ENCODE measurements at places on chromosomes 6 and 20.

GRCh38 chr6:109001291-109001894 is 93.3 kb downstream of the SESN1 start:
- DNase-seq, result no peak

- no peak for DNase-seq
These were observed 134.0 kb downstream of the GJA10 start for GRCh38 chr6:90028066-90028778.

DNA sequence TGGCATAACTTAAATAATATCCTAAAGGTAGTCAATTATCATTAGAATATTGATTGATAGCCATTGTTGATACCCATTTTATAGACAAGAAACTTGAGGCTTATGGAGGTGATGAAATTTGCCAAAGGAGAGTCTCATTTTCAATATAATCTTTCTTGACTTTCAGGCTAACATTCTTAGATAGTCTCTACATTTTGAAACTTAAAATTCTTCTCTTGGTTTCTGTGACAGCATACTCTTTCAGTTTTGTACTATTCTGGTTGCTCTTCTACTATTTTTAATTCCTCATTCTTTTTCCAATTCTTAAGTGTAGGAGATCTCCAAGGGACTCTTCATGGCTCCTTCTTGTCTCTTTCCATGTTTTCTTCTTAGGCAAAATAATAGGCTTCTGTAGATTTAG is 3.7 kb upstream of the SH3BGRL2 start:
- DNase-seq, result no peak

DNA sequence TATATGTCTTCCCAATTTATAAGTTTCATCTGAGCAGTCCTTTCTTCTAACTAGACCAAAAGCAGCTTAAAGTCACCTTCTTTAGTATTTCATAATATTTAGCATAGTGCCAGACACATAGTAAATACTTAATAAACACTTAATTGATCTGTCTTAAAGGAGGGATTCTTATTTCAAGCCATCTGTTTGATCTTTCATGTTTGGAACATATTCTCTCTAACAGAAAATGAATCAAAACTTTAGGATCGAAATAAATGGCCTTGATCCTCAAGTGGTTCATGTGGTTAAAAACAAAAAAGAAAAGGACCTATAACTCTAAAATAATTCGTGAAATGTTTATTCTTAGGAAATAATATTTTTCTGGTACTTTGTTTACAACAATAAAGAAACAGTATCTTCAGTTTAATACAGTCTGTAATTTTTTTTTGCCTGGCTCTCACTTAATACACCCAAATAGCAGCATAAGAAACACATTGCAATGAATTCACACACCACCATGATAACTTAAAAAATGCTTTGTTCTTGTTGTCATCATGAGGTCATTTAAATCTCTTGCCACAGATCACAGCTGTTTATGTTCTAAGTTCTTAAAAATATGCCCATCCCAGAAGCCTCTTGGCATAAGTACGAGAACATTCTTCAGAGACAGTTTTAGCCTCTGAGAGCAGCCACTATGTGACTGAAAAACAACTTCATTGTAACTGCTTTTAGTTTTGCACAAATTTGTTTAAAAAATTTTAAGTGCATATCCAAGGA is 48.1 kb downstream of the ESF1 start:
- DNase-seq, result no peak

DNA sequence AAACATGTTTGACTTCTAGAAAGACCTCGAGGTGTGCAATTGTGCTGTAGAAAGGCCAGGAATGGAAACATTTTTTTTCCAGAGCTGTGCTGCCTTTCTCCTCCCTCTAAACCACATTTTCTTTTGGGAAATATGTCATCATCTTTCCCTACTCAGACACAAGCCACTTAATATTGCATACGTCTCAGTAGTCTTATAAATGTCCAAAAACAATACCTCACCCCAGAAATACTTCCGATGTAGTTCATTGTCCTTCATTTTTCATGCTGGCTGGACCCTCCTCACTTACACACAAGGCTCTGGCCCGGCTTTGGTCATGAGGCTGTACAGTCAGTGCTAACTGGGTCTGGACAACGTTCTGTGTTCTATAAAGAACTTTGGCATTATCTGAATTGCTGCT is 126.4 kb downstream of the SCML4 start:
- no peak for DNase-seq

DNA sequence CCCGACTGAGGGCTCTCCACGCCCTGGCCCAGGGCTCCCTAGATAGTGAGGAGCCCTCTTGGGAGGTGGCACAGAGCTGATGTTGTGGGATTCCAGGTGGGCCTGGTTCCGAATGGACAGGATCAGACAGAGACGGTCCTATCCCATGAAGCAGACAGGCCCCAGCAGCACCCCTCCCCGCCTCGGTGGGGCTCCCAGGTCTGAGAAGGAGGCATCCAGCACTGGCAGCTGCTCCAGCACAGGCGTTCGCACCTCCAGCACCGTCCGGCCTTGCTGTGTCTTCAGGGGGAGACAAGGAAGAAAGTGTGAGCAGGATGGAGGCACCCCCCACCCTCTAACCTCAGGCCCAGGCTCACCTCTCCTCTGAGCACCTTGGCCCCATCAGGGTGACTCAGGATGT is 28.7 kb downstream of the COL11A2 start:
- DNase-seq, result no peak

- no peak for DNase-seq
These were observed 159.5 kb upstream of the MAFB start for GRCh38 chr20:40848526-40848925.

DNA sequence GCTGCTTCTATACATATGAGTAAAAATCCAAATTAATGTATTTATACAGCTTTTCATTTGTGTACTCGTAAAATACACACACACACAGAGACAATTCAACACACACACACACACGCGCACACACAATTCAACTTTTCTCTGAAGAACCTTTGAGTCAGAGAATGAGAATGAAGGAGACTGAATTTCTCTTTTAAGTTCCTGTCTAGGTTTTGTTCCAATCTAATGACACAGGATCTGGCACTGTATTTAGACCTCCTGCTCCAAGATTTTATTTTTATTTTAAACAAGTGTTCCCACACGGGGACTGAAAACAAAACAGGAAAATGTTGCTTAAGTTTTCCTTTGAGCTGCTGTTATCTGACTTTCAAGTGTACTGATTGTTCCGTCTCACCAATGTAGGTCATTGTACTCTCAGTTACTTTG is 250.8 kb downstream of the LAMA2 start:
- DNase-seq, result no peak

- no peak for DNase-seq
These were observed 15.4 kb downstream of the IGF2R start for GRCh38 chr6:159984268-159984786.

GRCh38 chr6:21149470-21149869 is 444.1 kb upstream of the SOX4 start:
- DNase-seq, result no peak

DNA sequence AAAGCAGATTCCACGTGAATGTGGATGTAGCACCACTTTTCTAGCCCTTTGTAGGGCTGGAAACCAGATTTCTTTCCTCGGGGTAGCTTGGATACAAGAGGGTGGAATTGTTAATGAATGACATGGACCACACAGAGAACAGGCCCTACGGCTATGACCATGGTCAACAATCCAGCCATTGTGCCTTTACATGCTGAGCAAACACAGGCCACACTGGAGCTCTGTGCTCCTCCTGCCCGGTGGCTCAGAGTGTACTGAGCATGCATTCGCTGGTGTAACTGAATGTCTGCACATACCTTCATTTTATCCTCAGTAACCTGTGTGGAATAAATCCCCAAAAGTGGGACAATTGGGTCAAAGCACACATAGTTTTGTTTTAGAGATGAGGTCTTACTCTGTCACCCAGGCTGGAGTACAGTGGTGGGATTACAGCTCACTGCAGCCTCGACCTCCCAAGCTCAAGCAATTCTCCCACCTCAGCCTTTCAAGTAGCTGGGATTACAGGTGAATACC is 32.8 kb downstream of the LRP11 start:
- DNase-seq, result no peak

- no peak for DNase-seq
These were observed 91.7 kb downstream of the GJA10 start for GRCh38 chr6:89985751-89986493.

DNA sequence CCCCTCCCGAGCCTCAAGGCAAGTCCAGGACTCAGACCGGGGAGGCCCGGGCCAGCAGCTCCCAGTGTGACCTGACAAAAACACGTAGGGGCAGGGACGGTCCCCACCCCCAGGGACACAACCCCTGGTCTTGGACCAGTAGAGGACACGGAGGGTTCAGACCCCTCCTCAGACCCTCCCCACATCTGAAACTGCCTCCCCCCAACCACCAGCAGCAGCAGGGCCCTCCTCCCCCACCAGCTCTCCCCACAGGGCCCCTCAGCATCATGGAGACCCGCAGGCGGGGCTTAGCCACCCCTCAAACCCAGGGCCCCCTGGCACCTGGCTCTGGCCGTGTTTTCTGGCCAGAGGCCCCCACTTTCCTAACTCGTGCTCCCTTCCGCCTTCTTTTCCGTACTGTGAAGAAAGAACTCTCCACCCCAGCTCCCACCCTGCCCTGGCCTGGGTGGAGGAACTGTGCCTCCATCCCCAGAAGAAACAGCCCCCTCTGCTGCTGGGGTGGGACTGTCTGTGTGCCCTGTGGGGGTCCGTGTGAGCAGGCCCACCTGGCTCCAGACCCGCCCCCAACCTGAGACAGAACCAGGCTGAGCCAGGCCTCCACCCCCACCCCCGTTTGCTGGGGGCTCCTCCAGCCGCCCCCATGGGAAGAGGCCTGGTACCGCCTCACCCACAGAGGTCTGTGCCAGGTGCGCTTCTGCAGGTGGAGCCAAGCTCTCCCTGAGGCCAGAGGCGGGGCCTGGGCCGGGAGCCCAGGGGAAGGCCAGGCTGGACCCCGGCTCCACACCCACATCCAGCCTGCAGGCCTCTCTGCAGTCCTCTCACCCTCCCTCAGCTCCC is 39.0 kb upstream of the MDFI start:
- no peak for DNase-seq

DNA sequence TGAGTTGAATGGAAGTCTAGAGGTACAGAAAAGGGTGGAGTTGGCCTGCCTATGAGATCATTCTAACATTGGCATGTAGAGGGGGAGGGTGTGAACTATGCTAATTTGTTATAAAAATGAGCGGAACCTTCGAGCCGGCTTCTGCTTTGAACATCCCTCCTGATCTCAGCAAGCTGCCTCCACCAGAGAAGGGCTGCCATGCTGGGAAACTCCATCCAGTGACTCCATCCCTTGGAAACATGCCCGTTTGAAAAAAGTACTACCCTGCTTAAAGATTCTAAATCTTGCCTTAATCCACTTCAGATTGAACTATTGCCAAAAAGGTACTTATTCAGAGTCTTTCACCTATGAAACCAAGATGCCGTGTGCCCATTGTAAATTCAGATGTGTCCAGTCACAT is 43.6 kb upstream of the TMEM170B start:
- no peak for DNase-seq

DNA sequence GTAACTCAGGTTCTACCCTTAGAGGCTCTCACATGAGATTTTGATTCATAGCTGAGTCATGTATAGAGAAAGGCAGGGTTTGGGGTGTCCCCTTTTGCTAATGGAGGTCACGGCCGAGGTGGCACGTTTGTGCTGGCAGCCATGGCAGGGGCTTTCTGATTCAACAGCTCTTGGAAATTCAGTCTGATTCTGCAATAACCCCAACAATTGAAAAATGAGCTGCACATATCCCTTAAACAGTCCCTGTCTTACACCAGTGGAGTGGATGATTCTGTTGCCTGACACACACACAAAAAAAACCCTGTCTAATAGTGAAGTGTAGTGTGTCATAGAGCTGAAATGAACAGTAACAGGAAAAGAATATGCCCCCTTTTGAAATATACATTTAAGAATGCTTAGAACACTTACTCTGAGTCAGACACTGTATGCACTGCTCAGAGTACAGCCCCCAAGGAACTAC is 40.4 kb upstream of the ARG1 start:
- no peak for DNase-seq

DNA sequence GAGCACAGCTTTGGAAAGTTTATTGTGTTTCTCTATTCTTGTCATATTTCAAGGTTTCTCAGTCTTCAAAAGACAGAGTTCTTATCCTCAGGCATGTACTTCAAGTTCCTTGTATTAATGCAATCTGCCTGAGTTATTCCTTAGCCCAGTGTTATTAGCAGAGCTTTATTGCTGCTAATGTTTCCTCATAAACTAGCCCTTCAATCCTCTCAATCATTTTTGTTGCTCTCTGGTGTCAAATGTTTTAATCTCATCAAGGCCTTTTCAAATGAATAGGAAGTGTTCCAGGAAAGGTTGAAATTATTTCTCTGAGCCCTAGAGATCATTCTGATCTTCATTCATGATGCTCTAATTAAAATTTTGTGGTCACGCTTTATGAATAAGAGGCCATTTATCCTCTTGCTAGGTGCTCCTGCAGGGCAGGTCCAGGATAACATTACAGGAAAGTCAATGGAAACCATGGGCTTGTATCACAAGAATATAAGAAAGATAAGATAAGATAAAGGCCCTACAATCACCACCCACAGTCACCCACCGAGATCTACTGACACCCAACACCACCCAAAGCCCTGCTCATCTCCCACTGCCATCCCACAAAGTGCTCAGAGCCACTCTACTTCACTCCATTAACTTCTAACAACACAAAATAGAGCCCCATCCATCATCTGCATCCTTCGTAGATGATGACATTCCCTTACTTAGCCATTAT is 125.9 kb downstream of the COL9A1 start:
- DNase-seq, result no peak

DNA sequence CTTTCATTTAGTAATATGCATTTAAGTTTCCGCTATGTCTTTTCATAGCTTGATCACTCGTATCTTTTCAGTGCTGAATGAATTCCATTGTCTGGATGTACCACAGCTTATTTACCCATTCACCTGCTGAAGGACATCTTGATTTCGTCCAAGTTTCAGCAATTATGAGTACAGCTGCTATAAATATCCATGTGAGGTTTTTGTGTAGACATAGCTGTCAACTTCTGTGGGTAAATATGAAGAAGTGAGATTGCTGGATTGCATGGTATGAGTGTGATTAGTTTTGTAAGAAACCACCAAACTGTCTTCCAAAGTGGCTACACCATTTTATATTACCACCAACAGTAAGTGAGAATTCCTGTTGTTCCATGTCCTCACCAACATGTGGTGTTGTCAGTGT is 79.2 kb upstream of the STMND1 start:
- no peak for DNase-seq

GRCh38 chr20:48787861-48788375 is 39.9 kb downstream of the PREX1 start:
- no peak for DNase-seq

- DNase-seq, result no peak
These were observed 29.8 kb downstream of the TPD52L1 start for GRCh38 chr6:125183391-125183790.
